Chondrocyte (in vitro differentiated cells): ENCODE measurements at places on chromosomes 6 and 20. TPM values are rescaled to one million over a fixed set of nuclear protein-coding genes. Genes with fewer than 3 reads are reported as not detected.

GRCh38 chr6:127031511-127031910, 87.0 kb upstream of the RSPO3 start:
- H3K36me3 ChIP-seq, result no peaks in the 10 kb centered on the region
- H3K4me3 ChIP-seq, result no peak overlapping the region

DNA sequence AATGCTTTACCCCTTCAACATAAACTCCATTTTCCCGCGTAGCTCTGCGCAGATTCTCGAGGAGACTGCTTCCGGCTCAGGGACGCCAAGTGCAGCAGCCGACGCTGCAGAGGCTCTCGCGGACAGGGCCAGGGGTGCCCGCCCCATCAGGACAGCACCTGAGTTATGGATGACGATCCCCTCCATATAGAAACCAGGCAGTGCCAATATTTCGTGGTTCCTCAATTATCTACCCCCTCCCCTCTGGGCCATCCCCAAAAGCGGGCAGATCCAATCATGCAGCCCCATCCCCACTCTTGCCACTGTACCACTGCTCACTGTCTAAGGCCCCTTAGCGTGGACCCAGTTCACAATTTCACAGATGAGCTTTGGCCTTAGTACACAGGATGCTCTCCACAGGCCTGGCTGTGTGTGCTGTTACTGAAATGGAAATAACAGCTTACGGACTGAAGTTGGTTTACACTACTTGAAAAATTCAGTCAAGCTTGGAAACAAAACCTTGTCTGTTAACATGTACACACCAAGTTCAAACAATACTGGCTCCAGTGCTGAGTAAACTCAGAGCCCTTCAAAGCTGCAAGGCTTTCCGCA, 74.5 kb downstream of the DACT2 start:
- DNase-seq, result no peak
- no peaks in the 10 kb centered on the region for H3K36me3 ChIP-seq
- peaks cover 14% of the 10 kb centered on the region for H3K27me3 ChIP-seq

- peaks cover 21% of the 10 kb centered on the region for H3K4me1 ChIP-seq
- DNase-seq, result no peak
Measured at GRCh38 chr20:34907616-34908469, 31.4 kb downstream of the ACSS2 start.

Gene BPIFB2
- not detected in 3 replicates for total RNA-seq

GRCh38 chr20:11726026-11726425, 191.7 kb upstream of the BTBD3 start:
- peaks cover 18% of the 10 kb centered on the region for H3K4me1 ChIP-seq
- peak overlapping the region; percentile 62 for H3K27ac ChIP-seq
- no peak for DNase-seq
- no peak overlapping the region for H3K4me3 ChIP-seq
- no peaks in the 10 kb centered on the region for H3K27me3 ChIP-seq

Gene MYBL2
- 14.6 to 16.8 TPM (median 15.7 TPM) in 3 replicates for total RNA-seq

Gene COL21A1
- total RNA-seq, result 68.9 to 173 TPM (median 76.2 TPM) in 3 replicates

- no peaks in the 10 kb centered on the region for H3K27me3 ChIP-seq
- H3K4me3 ChIP-seq, result peak overlapping the region; percentile 81
- no peak for DNase-seq
- H3K4me1 ChIP-seq, result peaks cover 30% of the 10 kb centered on the region
Measured at GRCh38 chr20:11891776-11892545, 25.7 kb upstream of the BTBD3 start.

DNA sequence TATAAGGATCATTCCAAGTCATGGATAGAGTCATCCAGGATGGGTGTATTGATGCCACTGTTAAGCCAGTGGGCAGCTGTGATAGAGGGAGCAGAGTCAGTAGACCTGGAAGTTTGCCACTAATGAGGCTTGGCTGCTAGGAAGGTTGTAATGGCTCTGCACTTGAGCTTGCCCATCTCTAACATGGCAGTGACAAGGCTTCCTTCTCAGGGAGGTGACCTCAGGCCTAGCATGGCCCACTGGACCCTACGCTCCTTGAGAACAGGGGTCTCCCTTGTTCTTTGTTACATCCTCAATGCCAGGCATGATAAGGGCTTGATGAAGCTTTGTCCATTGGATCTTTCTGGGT, 155.1 kb downstream of the CD83 start:
- H3K4me3 ChIP-seq, result no peak overlapping the region
- DNase-seq, result no peak
- H3K36me3 ChIP-seq, result peaks cover 2% of the 10 kb centered on the region
- no peak overlapping the region for H3K27ac ChIP-seq

GRCh38 chr6:12506159-12506558, 210.4 kb upstream of the PHACTR1 start:
- no peaks in the 10 kb centered on the region for H3K36me3 ChIP-seq
- no peak overlapping the region for H3K27ac ChIP-seq

- H3K27me3 ChIP-seq, result no peaks in the 10 kb centered on the region
- no peak overlapping the region for H3K4me3 ChIP-seq
- no peaks in the 10 kb centered on the region for H3K4me1 ChIP-seq
- no peak for DNase-seq
Measured at GRCh38 chr6:133632206-133632605, 256.7 kb upstream of the TCF21 start.

Gene SLC35F1
- not detected in 3 replicates for total RNA-seq

DNA sequence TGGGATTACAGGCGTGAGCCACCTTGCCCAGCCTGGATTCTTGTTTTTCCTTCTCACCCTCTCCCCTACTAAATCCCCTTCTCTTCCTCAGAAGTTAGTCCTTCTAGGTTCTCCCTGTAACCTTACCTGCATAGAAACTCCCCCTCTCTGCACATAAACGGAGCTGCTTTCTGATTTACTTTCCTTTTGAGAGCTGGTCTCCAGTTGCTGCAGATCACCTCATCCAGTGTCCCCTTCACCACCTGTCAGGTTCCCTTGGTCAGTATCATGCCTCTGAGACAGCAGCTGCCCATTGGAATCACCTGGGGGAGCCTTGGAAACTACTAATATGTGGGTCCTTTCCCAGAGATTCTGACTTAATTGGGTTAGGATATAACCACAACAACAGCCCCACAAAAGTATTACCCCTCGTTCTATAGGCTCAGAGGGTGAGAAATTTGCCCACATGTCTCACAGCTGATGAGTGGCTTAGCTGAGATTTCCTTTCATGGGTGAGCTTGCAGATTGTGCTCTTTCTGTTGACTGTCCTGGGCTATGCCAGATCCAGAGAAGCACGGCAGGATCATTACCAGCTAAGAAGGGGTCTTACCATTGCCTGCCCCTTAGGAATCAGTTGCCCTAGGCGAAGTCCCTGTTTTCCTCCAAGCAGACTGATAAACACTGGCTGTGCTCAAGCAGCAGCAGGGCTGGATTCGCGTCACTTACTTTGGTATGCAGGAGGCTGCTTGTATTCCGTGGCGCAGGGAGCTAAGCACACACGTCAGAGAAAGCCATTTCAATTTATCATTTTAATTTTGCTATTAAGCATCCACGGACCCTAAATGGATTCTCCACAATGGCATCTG, 51.3 kb downstream of the AKAP12 start:
- H3K36me3 ChIP-seq, result peaks cover 2% of the 10 kb centered on the region
- H3K27me3 ChIP-seq, result no peaks in the 10 kb centered on the region
- no peak overlapping the region for H3K4me3 ChIP-seq
- no peak for DNase-seq
- peak overlapping the region; percentile 71 for H3K27ac ChIP-seq

Gene LSM2
- 35.0 to 42.5 TPM (median 35.7 TPM) in 3 replicates for total RNA-seq

DNA sequence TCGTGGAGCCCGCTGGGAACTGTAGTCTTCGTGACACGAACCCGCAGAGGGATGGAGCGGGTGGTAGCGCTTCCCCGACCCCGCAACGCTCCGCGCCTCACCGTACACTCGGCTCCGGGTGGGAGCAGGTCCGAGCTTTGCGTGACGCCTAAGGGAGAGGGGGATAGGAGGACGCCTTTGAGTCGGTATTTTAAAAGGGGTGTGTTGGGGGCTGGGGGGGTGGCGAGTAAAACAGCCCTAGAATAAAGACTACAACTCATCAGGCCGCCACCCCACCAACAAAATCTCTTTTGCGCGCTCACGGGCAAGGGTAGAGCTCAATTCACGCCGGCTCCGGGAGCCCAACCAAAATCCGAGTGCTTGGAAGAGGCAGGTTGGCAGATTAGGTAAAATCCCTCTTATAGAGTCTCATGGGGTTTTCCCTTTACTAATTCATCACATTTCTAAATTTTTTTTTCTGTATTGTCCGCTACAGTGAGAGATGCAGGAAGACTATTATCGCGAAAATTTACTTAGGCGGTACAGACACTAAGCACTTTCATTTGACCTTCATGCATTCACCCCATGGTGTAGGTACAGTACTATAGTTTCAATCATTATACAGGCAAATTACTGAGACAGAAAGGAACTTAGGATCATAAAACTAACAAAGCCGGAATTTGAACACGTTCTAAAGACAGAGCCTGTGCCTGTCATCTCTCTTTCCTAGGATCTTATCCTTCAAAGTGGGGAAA, 706 bp upstream of the SNX14 start:
- H3K4me3 ChIP-seq, result peak overlapping the region; percentile 85
- H3K36me3 ChIP-seq, result peaks cover 2% of the 10 kb centered on the region
- no peaks in the 10 kb centered on the region for H3K27me3 ChIP-seq
- no peak for DNase-seq

GRCh38 chr6:85775883-85776282, 133.2 kb upstream of the SYNCRIP start:
- H3K27ac ChIP-seq, result no peak overlapping the region
- H3K36me3 ChIP-seq, result no peaks in the 10 kb centered on the region
- no peaks in the 10 kb centered on the region for H3K4me1 ChIP-seq
- no peak for DNase-seq
- peaks cover 8% of the 10 kb centered on the region for H3K27me3 ChIP-seq

- peaks cover 5% of the 10 kb centered on the region for H3K4me1 ChIP-seq
- peaks cover 2% of the 10 kb centered on the region for H3K36me3 ChIP-seq
- H3K27me3 ChIP-seq, result no peaks in the 10 kb centered on the region
- no peak for DNase-seq
Measured at GRCh38 chr6:143258945-143259344, 191.6 kb downstream of the ADAT2 start.

GRCh38 chr6:56742122-56742791, 99.6 kb upstream of the DST start:
- H3K4me1 ChIP-seq, result peaks cover 41% of the 10 kb centered on the region
- H3K36me3 ChIP-seq, result no peaks in the 10 kb centered on the region
- H3K27ac ChIP-seq, result peak overlapping the region; percentile 73
- peak overlapping the region; percentile 11 for H3K4me3 ChIP-seq

- no peaks in the 10 kb centered on the region for H3K36me3 ChIP-seq
- DNase-seq, result no peak
- H3K27me3 ChIP-seq, result peaks cover 60% of the 10 kb centered on the region
- no peak overlapping the region for H3K4me3 ChIP-seq
- H3K27ac ChIP-seq, result no peak overlapping the region
- no peaks in the 10 kb centered on the region for H3K4me1 ChIP-seq
Measured at GRCh38 chr20:33279261-33279910, 3.6 kb upstream of the BPIFB1 start.

Gene MYCT1
- not detected in 3 replicates for total RNA-seq

GRCh38 chr20:1294497-1294896, 28.4 kb downstream of the SNPH start:
- H3K36me3 ChIP-seq, result peaks cover 4% of the 10 kb centered on the region
- H3K4me1 ChIP-seq, result peaks cover 5% of the 10 kb centered on the region
- peak; percentile 82 for DNase-seq
- H3K27ac ChIP-seq, result no peak overlapping the region
- H3K27me3 ChIP-seq, result no peaks in the 10 kb centered on the region

Gene RRAGD
- total RNA-seq, result 8.9 to 18.8 TPM (median 17.9 TPM) in 3 replicates

GRCh38 chr20:62766716-62767115, 29.6 kb upstream of the MRGBP start:
- no peaks in the 10 kb centered on the region for H3K36me3 ChIP-seq
- H3K27me3 ChIP-seq, result peaks cover 9% of the 10 kb centered on the region
- DNase-seq, result peak; percentile 56
- peaks cover 10% of the 10 kb centered on the region for H3K4me1 ChIP-seq

DNA sequence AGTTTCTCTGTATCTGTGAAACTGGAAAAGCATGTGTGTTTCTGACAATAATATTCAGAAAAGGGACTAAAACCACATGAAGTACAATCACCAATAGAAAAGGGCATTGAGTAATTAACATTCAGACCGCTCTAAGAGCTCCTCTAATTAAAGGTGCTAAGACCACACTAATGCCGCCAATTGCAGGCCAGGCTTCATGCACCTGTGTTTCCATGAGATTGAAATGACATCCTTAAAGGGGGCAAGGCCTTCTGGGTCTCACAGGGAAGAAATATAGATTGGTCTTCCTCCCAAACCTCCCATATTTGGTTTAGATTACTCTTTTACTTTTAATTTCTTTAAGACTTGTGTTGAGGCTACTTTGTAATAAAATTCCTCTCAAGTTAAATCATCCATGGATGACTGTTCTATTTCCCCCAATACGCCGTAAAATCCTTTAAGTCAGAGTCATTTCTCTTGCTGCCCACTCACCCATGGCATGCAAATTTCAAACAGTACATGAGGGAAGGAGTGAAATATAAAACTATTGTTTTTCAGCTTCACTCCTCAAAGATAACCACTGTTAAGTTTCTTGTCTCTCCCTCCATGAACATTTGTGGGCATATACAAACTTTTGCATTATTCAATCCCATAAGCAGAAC, 110.6 kb downstream of the UBE3D start:
- H3K36me3 ChIP-seq, result peaks cover 4% of the 10 kb centered on the region
- no peak for DNase-seq
- peak overlapping the region; percentile 66 for H3K27ac ChIP-seq
- H3K27me3 ChIP-seq, result no peaks in the 10 kb centered on the region
- H3K4me1 ChIP-seq, result peaks cover 55% of the 10 kb centered on the region

Gene NOX3
- not detected in 3 replicates for total RNA-seq

Gene OR2H1
- not detected in 3 replicates for total RNA-seq

GRCh38 chr20:57869951-57870315, 160.1 kb upstream of the PMEPA1 start:
- no peaks in the 10 kb centered on the region for H3K36me3 ChIP-seq
- H3K27me3 ChIP-seq, result peaks cover 12% of the 10 kb centered on the region
- DNase-seq, result no peak
- no peak overlapping the region for H3K27ac ChIP-seq
- H3K4me3 ChIP-seq, result no peak overlapping the region

Gene MYLK4
- 0.99 to 1.1 TPM (median 1.00 TPM) in 3 replicates for total RNA-seq

- H3K4me1 ChIP-seq, result peaks cover 5% of the 10 kb centered on the region
- no peak within 1 kb of the TSS for H3K27ac ChIP-seq
- DNase-seq, result no peak
- H3K27me3 ChIP-seq, result peaks cover 28% of the 10 kb centered on the region
Measured at GRCh38 chr6:29005183-29005885, at the start of gene ZNF311. Gene ZNF311 (minus strand): TSS chr6:29005315. CDS start chr6:29003954, 1,361 bp downstream.

DNA sequence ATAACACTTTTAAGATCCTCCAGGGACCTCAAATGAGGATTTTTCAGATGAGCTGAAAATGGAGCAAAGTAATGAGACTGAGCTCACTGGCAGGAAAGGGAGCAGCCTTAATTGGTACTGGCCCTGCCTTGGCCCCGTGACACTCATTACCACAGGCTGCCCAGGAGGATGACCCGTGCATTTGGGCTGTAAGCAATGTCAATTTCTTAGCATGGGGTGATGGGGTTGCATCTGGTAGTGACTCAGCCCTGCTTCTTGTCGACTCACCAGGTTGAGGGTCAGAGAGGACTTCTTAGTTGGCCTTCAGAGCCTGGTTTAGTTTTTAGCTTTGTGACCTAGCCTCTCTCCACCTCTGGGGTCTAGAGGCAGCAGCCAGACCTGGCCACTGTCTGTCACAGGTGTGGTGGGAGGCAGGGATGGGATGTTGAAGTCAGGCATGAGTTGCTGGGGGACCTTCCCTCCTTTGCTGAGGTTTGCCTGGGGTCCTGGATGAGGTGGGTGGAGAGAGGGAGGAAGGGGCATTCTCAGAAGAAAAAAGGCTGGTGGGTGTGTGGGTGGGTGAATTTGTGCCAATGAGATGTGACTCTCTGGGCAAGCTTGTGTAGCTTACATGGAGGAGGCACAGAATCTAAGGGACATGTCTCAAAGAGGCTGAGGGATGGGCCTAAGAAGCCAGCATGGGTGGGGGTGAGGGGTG, 25.9 kb upstream of the EPB41L1 start:
- H3K27me3 ChIP-seq, result no peaks in the 10 kb centered on the region
- no peaks in the 10 kb centered on the region for H3K36me3 ChIP-seq
- no peak for DNase-seq
- H3K4me3 ChIP-seq, result no peak overlapping the region
- no peak overlapping the region for H3K27ac ChIP-seq
- peaks cover 13% of the 10 kb centered on the region for H3K4me1 ChIP-seq
